ENCODE measurements at places on chromosomes 7 and 10.
A peak's percentile ranks its signal among the peaks of the same experiment; 100 is the strongest.

- DNase-seq: no peak
These were observed 40.1 kb downstream of the HHEX start for GRCh38 chr10:92729886-92730285.

GRCh38 chr10:103751667-103752290 lies 103.6 kb downstream of the SH3PXD2A start:
- DNase-seq: no peak

- DNase-seq: no peak
These were observed 1.3 kb downstream of the HELLS start for GRCh38 chr10:94546901-94547185.

DNA sequence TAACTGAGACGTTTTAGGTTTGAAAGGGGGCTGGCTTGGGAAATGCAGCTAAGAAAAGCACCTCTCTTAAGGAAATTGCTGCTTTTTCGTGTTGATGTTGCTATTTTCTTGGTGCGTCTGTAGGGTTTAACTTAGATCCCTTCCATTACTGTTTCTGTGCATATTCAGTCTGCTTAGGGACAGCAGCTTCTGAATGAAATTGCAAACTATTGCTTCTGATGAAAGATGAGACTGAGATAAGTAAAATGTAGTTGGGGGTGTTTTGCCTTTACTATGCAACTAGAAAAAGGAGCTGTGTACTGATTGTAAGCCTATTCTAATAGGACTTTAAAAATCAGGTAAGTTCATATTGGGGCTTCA lies 772 bp downstream of the HDAC9 start:
- no peak for DNase-seq

GRCh38 chr10:83142074-83142563 lies 997.2 kb upstream of the GHITM start:
- no peak for DNase-seq

GRCh38 chr7:901388-902154 lies 25.2 kb downstream of the GET4 start:
- peak; percentile 34 for DNase-seq
